Spleen (tissue), 13 donors: ENCODE measurements at places on chromosomes 5 and 9. TPM values are rescaled to one million over a fixed set of nuclear protein-coding genes. Genes with fewer than 3 reads are reported as not detected.

The RASGEF1C gene
- total RNA-seq: not detected

The TXNDC8 gene
- total RNA-seq: not detected

The QRFP gene
- total RNA-seq: not detected

The TEX48 gene
- not detected for total RNA-seq

The PCDHGB7 gene
- 5.7 TPM for total RNA-seq

The ADCY2 gene
- 0.10 TPM for total RNA-seq

GRCh38 chr9:7265181-7265580 lies 507.4 kb downstream of the KDM4C start:
- no peaks in the 10 kb centered on the region for H3K27me3 ChIP-seq
- no peaks in the 10 kb centered on the region for H3K4me1 ChIP-seq
- no peak for DNase-seq
- no peak overlapping the region for H3K4me3 ChIP-seq
- H3K27ac ChIP-seq: no peak overlapping the region

DNA sequence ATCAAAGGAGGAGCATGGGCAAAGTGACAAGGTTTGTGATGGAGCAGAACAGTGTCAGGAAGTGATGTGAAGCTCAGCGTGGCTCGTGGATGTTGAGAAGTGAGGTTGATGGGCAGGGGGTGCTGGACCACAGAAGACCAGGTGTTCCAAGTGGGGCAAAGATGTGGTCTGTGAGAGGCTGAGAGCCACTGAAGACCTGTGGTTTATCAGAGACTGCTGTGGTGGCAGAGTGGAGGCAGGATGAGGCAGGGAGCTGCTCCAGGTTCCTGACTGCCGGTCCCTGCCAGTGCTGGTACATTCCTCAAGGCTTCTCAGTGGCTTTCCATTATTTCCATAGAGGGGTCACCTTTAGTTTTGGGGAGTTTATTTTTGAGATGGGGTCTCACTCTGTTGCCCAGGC lies 19.1 kb downstream of the PALM2AKAP2 start:
- H3K4me3 ChIP-seq: no peak overlapping the region
- H3K4me1 ChIP-seq: no peaks in the 10 kb centered on the region
- no peak for DNase-seq

DNA sequence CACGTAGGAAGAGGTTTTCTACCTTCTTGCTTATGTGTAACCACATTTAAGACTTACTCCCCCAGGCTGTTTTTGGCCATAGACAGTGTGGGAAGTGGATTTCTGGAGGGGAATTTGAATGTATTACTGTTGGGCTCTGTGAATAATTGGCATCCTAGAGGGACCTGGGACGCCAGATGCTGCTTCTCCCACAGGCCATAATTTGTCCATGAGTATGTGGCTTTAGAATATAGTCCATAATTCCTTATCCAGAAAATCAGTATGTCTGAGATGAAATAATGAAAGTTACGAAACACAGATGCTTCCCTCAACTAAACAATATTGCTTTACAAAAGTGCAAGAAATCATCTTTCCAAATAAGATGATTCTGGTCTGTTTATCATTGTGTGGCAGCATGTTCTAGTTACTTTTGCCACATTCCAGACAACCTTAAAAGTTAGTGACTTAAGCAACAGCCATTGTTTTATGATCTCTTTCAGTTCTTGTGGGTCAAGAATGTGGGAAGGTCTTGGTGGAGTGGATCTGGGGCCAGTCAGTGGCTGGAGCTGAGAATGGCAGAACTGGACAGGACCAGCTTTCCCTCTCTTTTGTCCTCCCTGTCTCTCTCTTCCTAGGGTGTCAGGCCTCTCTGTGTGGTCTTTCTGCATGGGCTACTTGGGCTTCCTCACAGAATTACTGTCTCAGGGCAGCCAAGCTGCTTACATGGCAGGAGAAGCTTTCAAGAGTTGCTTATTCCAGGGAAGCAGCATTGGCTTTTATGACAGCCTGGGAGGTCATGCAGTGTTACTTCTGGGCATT lies 79.4 kb downstream of the FBXL7 start:
- no peak overlapping the region for H3K27ac ChIP-seq
- H3K27me3 ChIP-seq: no peaks in the 10 kb centered on the region
- no peaks in the 10 kb centered on the region for H3K36me3 ChIP-seq

- no peaks in the 10 kb centered on the region for H3K27me3 ChIP-seq
- no peak overlapping the region for H3K27ac ChIP-seq
- H3K36me3 ChIP-seq: no peaks in the 10 kb centered on the region
- no peak overlapping the region for H3K4me3 ChIP-seq
- no peak for DNase-seq
Observed at GRCh38 chr5:135593886-135594285, 15.1 kb upstream of the CXCL14 start.

DNA sequence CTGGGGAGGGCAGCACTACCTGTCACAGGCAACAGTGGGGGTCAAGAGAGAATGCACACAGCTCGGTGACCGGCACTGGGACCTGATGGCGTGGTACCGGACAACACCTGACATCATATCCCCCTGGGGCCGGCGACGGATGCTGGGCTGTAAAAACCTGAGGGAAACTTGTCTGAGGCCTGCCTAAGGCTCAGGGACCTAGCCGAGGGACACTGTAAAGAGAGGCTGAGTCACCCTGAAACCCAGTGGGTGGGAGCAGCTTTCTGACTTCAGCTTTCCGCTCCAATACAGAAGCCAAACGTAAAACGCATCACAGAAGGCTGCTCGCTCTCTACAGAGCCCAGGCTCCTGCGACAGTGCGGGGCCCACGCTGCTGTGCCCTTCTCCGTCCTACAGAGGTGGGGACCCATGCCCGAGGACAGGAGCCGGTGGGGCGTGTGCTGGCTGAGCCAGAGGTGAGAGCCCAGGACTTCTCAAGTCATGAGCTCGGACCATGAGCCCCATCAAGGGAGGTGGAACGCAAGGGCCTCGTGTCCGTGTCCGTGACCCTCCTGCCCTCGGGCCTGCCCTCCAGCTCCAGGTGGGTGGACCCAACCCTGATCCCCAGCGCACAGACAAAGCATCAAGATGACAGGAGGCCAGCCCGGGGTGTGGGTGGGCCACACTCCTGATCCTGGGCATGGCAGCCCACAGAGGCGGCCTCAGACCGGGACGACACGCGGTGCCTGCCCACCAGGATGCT lies 5.3 kb downstream of the RALGDS start:
- no peaks in the 10 kb centered on the region for H3K27me3 ChIP-seq
- H3K4me1 ChIP-seq: peaks cover 92% of the 10 kb centered on the region
- peak overlapping the region; percentile 95 for H3K27ac ChIP-seq
- no peak overlapping the region for H3K4me3 ChIP-seq

GRCh38 chr5:468401-468800 lies 25.4 kb downstream of the EXOC3 start:
- H3K4me3 ChIP-seq: no peak overlapping the region
- no peak overlapping the region for H3K27ac ChIP-seq
- peaks cover under 1% of the 10 kb centered on the region for H3K27me3 ChIP-seq
- peaks cover 22% of the 10 kb centered on the region for H3K4me1 ChIP-seq
- no peaks in the 10 kb centered on the region for H3K36me3 ChIP-seq

DNA sequence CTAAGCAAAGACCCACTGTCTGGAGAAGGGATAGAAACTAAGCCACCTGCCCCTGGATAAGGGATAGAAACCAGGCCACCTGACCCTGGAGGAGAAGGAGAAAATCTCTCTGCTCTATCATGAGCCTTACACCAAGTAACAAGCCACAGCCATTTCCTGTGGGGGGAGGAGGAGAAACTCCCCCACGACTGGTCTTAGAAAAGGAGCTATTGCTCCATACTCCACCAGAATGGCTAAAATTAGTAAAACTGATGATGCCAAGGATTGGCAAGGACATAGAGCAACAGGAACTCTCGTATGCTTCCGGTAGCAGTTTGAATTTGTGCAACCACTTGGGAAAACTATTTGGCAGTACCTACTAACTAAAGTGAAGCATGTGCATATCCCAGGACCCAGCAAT lies 70.8 kb downstream of the ACTL7B start:
- H3K36me3 ChIP-seq: no peaks in the 10 kb centered on the region
- H3K4me3 ChIP-seq: no peak overlapping the region
- peak overlapping the region; percentile 39 for H3K27ac ChIP-seq
- no peaks in the 10 kb centered on the region for H3K4me1 ChIP-seq

DNA sequence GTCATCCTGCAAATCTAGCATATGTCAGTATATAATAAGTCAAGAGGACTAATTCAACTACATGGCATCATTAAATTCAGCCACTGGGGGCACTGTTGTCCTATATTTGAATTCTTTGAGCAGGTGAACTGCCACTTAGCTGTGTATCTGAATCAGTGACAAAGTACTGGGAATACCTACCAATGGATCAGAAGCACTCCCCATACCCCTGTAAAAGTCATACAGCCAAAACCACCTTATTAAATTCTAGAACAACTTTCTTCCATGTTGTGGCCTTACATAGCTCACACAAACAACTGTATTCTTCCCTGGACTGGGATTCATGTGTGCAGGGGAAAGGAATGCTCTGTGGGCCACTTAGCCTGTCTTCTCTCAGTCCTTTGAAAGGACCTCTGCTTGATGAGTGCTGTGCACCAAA lies 57.4 kb upstream of the PLPP6 start:
- DNase-seq: no peak
- H3K36me3 ChIP-seq: no peaks in the 10 kb centered on the region
- no peaks in the 10 kb centered on the region for H3K27me3 ChIP-seq
- H3K27ac ChIP-seq: no peak overlapping the region
- H3K4me3 ChIP-seq: no peak overlapping the region
- H3K4me1 ChIP-seq: no peaks in the 10 kb centered on the region

- peak; percentile 73 for DNase-seq
- no peaks in the 10 kb centered on the region for H3K27me3 ChIP-seq
- no peak overlapping the region for H3K4me3 ChIP-seq
- H3K36me3 ChIP-seq: no peaks in the 10 kb centered on the region
- H3K4me1 ChIP-seq: peaks cover 20% of the 10 kb centered on the region
- no peak overlapping the region for H3K27ac ChIP-seq
Observed at GRCh38 chr9:114487607-114488300, 17.5 kb downstream of the WHRN start.

DNA sequence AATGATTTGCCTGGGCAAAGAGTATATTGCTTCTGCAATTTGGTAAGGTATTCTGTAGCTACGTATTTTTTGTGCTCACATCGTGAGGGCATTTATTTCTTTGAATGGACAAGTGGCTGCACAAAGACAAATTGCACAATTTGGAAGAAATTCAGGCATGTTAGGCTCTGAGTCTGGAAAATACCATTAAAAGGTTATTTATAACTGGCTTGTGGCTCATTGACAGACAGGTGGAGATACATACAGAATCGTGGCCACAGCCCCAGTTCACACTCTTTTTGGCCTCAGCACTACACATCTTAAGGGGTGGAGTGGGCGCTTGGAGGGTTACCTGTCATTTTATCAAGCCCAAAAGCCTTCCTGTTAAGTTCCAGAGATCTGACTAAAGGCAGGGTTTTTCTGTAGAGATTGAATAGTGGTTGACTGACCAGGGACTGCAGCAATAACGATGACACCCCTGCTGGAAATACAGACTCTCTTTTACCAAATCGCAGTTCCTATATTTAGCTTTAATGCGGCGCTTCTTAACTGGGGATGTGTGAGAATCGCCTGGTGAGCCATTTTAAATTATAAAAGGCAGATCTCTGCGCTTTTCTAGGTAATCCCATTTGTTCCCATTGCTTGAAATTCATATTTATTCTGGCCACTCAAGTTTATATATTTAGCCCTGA lies 14.7 kb downstream of the MAN2A1 start:
- no peaks in the 10 kb centered on the region for H3K36me3 ChIP-seq
- peaks cover 27% of the 10 kb centered on the region for H3K4me1 ChIP-seq
- no peak overlapping the region for H3K4me3 ChIP-seq

- H3K4me1 ChIP-seq: peaks cover 56% of the 10 kb centered on the region
- H3K4me3 ChIP-seq: no peak overlapping the region
- H3K27me3 ChIP-seq: peaks cover 3% of the 10 kb centered on the region
Observed at GRCh38 chr5:37835380-37835973, 4.4 kb downstream of the GDNF start.

GRCh38 chr5:11234501-11234911 lies 473.5 kb upstream of the DAP start:
- no peaks in the 10 kb centered on the region for H3K27me3 ChIP-seq
- peak overlapping the region; percentile 72 for H3K27ac ChIP-seq
- no peak overlapping the region for H3K4me3 ChIP-seq

DNA sequence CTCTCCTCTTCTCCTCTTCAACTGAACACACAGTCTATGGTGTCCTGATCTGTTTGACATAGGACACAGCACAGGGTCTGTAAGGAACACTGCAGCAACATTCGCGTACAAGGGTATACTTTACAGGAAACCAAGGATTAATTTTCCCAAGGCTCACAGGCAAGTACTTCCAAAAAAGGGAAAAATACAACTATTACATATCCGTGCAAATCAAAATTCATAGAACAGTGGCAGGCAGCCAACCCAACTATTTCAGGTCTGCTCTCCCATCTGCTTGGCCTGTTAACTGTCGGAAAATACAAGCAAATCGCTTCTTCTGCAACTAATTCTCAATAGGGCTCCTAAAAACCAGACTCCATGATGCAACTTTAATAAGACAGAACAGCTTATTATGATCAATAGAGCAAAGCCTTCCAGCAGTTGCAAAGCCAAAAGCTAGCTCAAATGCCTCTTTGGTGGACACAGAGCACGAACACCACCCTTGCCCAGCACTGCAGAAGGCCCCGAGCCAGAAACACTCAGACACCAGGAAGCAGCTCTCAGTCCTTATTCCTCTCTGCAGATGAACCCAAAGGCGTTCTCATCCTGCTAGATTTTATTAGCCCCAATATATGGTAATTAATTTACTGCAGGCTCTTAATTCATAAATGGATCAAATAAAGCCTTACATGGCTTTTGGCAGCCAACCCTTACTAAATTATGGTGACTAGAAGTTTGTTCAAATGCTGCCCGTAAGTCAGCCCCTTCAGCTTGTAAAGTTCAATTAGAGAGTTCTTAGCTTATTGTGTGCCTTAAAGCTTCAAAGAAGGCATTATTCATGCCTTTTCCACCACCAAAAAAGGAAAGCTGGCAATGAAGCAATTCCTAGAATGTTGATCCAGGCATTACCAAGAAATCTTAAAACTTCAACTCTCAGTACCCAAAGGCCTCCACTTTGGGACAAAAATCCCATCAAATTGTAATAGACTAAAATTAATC lies 68.8 kb downstream of the ZNF608 start:
- DNase-seq: no peak
- H3K4me3 ChIP-seq: no peak overlapping the region
- peaks cover 11% of the 10 kb centered on the region for H3K4me1 ChIP-seq
- H3K36me3 ChIP-seq: no peaks in the 10 kb centered on the region
- H3K27me3 ChIP-seq: no peaks in the 10 kb centered on the region
- no peak overlapping the region for H3K27ac ChIP-seq

GRCh38 chr9:83334320-83334719 lies 203.9 kb downstream of the FRMD3 start:
- DNase-seq: peak; percentile 91
- H3K4me1 ChIP-seq: no peaks in the 10 kb centered on the region
- no peak overlapping the region for H3K27ac ChIP-seq

- no peak for DNase-seq
- no peaks in the 10 kb centered on the region for H3K4me1 ChIP-seq
- H3K27ac ChIP-seq: no peak overlapping the region
- no peaks in the 10 kb centered on the region for H3K36me3 ChIP-seq
- no peak overlapping the region for H3K4me3 ChIP-seq
Observed at GRCh38 chr5:110112348-110112747, 422.6 kb downstream of the MAN2A1 start.

GRCh38 chr9:134525841-134526583 lies 115.6 kb upstream of the COL5A1 start:
- H3K4me1 ChIP-seq: no peaks in the 10 kb centered on the region
- no peaks in the 10 kb centered on the region for H3K36me3 ChIP-seq
- H3K27me3 ChIP-seq: peaks cover 18% of the 10 kb centered on the region

GRCh38 chr9:81074221-81074620 lies 615.1 kb downstream of the TLE1 start:
- H3K27ac ChIP-seq: no peak overlapping the region
- no peak for DNase-seq
- no peaks in the 10 kb centered on the region for H3K36me3 ChIP-seq
- no peaks in the 10 kb centered on the region for H3K27me3 ChIP-seq
- H3K4me1 ChIP-seq: no peaks in the 10 kb centered on the region

GRCh38 chr5:174118823-174119467 lies 73.4 kb downstream of the NSG2 start:
- no peaks in the 10 kb centered on the region for H3K4me1 ChIP-seq
- H3K4me3 ChIP-seq: no peak overlapping the region
- no peaks in the 10 kb centered on the region for H3K36me3 ChIP-seq
- H3K27me3 ChIP-seq: no peaks in the 10 kb centered on the region
